Activated CD8-positive, alpha-beta T cell treated with anti-CD3 and anti-CD28 coated beads for 36 hours (primary cell): ENCODE measurements at places on chromosomes 7 and 10.
A peak's percentile ranks its signal among the peaks of the same experiment; 100 is the strongest.

GRCh38 chr10:60029475-60029874 lies 123.1 kb upstream of the CCDC6 start:
- DNase-seq: no peak

DNA sequence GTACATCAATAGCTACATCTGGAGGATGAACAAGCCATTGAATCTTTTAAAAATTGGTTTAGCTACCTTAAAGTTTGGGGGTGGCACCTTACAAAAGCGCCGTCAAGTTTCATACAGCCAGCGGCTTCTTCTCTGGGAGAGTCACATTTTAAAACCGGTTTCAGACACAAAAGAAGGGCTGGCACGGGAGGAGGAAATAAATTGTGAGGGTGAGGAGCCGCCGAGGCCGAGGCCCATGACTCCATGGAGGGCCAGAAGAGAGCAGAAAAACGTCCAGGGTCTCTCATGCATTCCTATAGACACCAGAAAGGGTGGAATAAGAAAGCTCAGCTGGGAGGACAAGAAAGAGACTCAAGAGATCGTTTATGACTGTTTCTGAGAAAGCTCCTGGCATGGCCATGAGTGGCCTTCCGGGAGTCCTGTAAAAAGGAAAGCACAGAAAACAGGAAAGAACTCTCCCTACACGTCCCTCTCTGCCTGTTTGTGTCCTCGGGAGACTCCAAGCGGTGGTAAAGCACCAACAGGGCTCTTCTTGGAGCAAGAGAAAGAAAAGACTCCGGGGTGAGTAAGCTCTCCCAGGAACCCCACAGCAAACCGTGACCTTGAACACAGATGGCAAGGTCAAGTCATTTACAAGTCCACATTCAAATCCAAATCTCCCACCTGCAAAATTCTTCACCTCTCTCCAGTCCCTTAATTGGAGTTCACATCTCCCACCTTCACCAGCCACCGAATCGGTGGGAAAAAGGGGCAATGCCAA lies 1.8 kb downstream of the FRAT2 start:
- DNase-seq: peak; percentile 17

DNA sequence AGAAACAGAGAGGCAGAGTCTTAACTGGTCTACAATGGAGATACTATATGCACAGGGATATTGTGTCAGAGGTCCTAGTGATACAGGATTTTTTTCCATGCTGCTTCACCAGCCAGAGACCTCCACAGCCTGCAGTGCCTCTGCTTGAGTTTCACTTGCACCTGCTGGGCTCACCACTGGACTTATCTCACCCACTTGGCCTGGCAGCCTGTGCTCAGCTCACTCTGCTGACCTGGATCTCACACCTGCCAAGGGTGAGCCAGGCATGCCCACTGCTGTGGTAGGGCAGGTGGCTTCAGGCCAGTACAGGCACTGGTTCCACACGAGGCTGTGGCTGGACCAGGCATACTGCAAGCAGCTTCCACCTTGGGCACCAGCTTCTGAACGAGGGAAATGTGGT lies 36.6 kb downstream of the PNLIPRP3 start:
- no peak for DNase-seq

GRCh38 chr10:86556933-86557649 lies 35.5 kb upstream of the WAPL start:
- DNase-seq: no peak

- no peak for DNase-seq
Measured at GRCh38 chr10:122435212-122435827, 19.1 kb upstream of the ARMS2 start.

- no peak for DNase-seq
Measured at GRCh38 chr10:129699722-129700340, 232.8 kb downstream of the MGMT start.

GRCh38 chr10:84755311-84755710 lies 426.9 kb downstream of the CCSER2 start:
- no peak for DNase-seq

DNA sequence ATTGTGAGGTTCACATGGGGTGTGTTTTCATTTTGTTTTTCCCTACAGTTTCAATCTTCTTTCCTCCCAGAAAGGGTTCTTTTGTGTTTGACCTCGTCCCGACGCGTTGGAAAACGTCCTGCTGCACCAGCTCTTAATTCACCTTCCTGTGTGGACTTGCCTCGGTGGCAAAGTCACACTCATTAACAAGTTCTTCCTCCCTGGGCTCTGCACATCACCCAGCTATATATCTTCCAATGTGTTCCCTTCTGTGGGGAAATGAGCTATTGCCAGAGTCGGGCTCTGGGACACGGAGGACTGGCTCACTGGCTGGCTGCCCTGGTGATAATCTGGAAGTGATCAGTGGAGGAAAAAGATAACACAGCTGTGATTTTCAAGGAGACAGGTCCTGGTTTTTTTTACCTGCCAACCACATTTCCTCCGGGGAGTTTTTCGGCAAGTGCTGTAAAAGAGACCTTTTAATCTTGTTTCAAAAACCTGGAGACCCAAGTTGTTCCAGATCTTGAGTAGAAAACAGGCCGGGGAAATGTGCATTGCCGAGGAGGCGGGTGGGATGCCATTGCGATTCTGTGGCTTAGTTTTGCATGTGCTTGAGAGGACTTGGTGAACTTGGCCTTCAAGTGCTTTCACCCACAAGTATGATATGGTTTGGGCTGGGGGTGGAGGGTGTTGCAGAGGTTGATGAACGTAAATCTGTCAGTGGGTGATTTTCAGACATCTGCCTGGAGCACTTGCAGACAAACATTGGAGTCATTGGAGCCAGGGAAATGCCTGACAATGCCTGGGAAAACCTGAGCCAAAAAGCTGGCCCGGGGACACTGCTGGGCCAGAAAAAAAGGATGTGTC lies 96.5 kb upstream of the CREB5 start:
- no peak for DNase-seq

- no peak for DNase-seq
Measured at GRCh38 chr10:61931620-61932332, 30.3 kb downstream of the ARID5B start.

DNA sequence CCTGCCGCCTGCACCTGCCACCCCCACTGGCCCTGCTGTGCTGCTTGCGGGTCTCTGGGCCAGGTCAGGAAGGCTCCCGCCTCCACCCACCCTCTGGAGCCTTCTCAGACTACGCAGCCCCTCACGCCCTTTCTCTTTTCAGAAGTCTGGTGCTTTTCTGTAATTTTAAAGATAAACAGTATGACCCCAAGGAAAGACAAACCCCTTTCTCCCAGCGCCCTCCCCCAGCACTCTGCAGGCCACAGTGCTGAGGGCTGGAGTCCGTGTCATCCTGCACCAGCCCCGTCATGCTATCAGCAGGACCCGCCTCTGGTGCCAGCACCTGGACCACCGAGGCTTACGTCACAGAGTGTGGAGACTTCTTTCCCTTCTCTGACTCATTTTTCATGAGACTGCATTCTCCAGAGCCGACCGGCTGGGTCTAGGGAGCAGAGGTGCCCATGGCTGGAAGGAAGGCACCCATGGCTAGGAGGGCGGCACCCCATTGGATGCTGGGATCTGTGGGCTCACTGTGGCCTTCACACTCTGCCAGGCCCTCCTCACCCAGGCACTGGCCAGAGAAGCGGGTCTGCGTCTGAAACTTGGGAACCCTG lies 53.4 kb downstream of the CFAP46 start:
- DNase-seq: no peak

GRCh38 chr10:62818426-62819011 lies 2.4 kb upstream of the EGR2 start:
- peak; percentile 77 for DNase-seq

GRCh38 chr10:34912771-34913170 lies 97.7 kb upstream of the PARD3 start:
- DNase-seq: no peak

- no peak for DNase-seq
Measured at GRCh38 chr10:71632896-71633600, 86.5 kb downstream of the C10orf105 start.

DNA sequence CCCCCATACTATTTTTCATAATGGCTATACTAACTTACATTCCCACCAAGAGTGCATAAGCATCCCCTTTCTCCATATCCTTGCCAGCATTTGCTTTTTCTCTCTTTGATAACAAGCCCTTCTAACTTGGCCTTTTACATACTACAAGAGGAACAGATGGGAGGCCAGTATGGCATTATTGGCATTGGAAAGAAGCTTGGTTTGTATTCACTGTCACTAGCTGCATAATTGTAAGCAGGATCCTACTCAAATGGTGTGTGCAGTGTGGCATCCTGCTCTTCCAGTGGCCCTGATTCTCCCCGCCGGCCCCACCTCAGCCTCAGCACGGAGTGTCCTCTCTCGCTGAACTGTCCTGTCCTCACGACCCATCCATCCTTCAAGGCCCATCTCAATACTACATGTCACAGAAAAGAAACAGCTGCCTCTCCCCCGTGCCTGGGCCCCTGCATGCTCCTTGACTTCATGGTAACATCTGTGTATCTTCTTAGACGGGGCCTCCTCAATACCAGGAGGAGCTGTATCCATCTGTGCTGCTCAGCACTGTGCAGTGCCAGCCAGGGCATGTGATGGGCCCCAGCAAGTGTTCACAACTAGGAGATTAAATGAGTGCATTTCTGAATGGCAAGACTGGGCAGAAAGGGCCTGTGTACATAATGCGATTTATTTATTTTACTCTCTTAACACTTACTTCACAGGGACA lies 205.2 kb downstream of the COBL start:
- no peak for DNase-seq

DNA sequence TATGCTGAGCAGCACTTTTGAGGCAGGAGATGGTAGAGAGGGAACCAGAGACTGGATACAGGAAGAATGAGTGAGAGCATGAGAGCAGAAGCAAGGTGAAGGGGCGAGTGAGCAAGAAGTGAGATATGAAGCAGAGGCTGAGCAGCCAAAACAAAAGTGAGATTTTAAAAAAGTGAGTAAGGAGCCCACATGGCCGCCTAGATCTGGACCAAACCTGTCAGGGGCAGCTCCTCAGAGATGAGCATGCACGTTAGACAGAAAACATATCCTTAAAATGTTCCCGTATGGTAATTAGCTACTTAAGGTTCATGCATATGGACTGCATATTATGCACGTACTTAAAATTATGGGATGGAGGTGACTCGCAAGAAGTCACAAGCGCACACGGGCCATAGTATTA lies 22.5 kb downstream of the TMEM176A start:
- no peak for DNase-seq

GRCh38 chr7:112531675-112532074 lies 50.9 kb downstream of the LSMEM1 start:
- no peak for DNase-seq

DNA sequence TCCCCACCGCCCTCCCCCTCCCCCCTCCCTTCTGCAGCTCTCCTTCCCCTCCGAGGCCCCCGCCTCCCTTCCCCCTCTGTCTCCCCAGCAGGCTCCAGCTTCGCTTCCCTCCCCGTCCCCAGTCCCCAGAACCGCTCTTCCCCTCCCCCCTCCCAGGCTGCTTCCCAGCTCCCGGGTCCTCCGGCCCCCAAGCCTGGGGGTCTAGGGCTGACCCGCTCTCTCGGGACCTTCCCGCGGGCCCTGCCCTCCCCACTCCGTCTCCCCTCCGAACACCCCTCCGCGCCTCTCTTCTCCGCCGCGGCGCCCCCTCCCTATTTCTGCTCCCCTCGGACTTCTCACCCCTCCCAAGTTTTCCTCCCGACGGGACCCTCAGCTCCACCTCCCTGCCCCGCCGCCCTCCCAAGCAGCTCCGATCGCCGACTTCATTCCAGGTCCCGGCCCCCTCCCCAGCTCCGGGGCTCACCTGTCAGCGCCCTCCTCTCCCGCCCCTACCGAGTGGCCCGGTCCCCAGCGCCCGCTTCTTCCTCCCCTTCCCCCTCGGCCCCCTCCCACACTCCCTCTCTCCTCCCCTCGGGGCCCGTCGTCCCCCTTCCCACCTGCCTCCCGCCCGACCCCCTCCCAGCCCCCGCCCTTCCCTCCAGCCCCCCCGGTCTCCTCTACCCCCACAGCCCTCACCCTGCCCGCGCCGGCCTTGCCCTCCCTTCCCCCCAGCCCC lies 990 bp downstream of the ZNF467 start:
- peak; percentile 46 for DNase-seq

- DNase-seq: no peak
Measured at GRCh38 chr10:23474626-23475025, 35.8 kb downstream of the OTUD1 start.

DNA sequence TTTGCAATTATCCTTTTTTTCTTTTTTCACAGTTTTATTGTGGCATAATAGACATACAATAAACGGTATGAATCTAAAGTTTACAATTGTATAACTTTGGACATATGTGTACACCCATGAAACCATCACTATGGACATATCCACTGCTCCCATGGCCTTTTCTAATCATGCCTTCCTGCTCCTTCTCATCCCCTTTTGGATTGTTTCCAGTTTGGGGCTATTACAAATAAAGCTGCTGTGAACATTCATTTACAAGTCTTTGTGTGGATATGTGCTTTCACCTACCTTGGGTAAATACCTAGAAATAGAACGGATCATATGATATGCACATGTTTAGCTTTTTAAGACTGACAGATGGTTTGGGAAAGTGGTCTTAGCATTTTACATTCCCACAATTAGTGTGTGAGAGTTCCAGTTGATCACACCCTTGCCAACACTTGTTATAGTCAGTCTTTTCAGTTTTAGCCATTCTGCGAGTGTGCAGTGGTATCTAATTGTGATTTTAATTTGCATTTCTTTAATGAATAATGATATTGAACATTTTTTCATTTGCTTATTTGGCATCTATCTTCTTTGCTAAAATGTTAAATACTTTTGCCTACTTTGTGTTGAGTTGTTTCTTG lies 120.9 kb upstream of the KAT6B start:
- DNase-seq: no peak

- DNase-seq: no peak
Measured at GRCh38 chr10:123496996-123497660, 169.0 kb upstream of the GPR26 start.

- DNase-seq: no peak
Measured at GRCh38 chr10:75547391-75548298, 116.2 kb downstream of the LRMDA start.

DNA sequence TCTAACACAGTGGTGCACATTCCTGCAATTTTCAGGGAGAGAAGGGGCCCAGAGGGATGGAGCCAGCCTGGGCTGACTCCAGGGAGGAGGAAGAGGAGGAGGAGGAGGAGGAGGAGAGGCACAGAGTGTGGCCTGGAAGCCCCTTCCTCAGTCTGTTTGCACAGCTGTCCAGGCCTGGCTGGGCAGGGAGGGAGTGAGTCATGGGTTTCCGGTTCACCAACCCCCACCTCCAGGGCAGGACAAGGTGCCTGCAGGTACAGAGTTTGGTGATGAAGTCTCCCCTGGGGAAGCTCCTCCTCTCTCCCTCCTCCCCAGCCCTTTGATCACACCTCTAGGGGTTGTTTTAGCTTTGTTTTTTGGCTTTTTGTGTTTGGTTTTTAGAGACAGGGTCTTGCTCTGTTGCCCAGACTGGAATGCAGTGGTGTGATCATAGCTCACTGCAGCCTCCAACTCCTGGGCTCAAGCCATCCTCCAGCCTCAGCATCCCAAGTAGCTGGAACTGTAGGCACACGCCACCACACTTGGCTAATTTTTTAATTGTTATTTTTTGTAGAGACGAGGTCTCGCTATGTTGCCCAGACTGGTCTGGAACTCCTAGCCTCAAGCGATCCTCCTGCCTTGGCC lies 77.5 kb upstream of the CUX1 start:
- no peak for DNase-seq

- DNase-seq: no peak
Measured at GRCh38 chr7:131381069-131381838, 53.6 kb downstream of the MKLN1 start.
